ENCODE measurements at places on chromosomes 16 and 17.
A peak's percentile ranks its signal among the peaks of the same experiment; 100 is the strongest.

DNA sequence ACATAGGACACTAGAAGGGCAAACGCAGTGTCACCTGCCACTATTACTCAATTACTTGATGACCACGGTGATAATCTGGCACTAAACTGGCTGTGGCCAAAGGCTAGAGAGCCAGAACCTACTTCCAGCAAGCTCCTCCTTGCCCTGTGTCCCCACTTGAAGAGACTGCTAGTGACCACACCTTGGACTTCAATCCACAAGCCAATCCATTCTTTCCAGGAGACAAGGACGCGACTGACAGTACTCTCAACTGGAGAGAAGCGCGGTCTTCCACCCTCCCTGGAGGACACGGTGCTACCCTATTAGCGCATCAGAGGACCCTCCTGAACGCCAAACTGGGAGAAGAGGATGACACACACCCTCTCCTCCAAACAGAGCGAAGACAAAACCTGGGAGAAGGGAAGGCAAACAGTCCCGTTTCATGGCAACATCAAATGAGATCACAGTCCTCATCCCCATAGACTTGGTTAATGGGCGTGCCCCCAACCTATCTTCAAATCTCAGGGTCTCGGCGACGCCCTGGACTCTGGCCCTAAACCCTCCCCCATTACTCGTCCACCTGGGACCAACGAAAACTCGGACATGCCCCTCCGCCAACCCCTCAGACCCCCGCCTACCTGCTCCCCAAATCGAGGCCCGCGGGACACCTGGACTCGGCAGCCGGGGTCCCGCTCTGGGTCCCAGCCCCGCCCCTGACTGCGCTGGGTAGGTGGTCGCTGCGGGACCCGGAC lies 508 bp downstream of the FLCN start:
- DNase-seq, result no peak

DNA sequence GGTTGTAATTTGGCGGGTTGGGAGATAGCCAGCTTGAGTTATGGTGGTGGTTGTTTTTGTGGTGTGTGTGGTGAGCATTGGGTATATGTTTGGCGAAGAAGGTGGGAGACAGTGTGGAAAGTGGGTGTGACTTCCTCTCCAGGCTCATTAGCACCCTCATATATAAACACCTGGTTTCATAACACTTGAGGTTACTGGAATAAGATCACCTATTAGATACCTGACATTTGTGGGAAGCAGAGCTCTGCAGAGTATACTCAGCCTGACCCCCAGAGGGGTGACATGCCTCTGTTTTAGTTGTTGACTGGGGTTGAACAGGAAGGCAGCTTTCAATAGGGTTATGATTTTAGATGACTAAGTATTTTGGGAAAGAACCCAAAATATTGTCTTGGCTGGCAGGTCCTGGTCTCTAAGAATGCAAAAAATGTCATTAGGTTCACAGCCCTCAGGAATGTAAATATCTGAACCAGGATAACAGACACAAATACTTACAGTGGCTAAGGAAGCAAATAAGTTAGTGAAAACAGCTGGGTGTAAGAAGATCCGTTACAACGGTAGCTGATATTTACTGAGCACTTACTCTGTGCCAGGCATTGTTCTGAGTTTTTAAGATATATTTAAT lies 18.3 kb upstream of the EFCAB13 start:
- no peak for DNase-seq

GRCh38 chr17:14199601-14200000 lies 37.1 kb downstream of the CDRT15 start:
- DNase-seq, result no peak

- no peak for DNase-seq
These were observed 131.0 kb downstream of the PRKCB start for GRCh38 chr16:23966597-23967394.

DNA sequence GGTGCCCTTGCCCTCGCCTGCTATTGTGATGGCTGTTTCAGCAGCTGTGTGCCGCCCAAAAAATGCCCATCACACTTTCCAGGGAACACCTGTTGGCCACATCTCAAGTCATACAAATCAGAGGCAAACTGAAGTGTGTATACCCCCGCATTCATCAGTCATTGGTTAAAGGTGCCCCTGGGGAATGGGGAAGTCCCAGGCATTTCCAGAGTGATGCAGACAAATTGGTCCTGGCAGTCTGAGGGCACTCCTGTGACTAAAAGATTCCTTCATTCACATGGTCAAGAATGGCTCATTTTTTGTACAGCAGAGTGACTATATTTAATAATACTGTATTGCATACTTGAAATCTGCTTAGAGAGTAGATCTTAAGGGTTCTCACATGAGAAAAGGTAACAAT lies 102.9 kb upstream of the TMEM97 start:
- no peak for DNase-seq

DNA sequence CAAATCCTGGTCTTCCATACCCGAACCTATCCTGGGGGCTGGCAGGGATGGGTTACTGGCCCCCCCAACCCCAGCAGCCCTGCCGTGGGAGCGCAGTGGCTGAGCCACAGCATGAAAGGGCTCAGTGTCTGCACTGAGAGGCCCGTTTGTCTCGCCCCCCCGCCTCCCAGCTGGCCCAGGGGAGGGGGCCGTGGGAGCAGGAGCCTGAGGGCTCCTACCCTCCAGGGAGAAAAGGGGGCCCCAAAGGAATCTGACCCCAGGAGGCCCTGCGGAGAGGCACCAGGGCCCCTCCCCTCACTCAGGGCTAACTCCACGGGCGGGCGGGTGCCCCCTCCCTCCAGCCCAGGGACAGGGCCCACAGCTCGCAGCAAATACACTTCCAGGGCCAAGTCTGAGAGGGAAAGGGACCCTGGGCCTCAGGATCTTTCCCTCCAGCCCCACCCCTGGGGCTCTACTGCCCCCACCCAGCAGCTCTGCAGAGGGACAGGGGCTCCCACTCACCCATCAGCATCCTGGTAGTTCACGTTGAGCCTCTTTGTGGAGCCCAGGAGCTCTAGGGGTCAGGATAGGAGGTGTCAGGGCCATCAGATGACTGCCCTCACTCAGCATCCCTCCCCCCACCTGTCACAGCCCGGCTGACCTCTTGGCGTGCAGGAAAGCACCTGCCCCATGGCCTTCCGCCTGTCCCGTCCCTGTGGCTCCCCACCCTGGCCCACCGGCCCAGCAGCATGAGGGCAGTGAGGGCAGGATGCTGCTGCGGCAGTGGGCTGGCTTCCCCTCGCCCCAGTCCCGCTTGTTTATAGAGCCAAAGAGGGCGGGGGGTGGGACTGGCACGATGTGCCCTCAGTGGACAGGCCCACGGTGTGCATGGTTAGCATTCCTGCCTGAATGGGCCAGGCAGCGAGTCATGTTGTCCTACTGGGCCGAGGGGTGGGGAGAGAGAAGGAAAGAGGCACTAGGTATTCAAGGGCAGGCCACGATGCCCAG lies 7.3 kb downstream of the CASKIN2 start:
- no peak for DNase-seq

DNA sequence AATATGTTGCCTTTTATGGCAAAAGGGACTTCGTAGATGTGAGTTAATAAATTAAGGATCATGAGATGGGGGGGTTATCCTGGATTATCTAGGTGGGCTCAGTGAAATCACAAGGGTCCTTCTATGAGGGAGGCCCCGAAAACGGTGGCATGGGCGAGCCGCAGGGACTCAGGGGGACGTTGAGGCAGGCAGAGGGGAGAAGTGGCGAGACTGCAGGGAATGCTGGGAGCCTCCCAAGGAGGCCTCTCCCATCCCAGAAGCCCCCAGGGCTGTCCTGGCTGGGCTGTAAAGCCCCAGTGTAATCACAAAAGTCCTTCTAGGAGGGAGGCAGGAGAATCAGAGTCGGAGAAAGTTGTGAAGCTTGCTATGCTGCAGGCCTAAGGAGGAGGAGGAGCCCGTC lies 35.0 kb downstream of the ITGAE start:
- no peak for DNase-seq

DNA sequence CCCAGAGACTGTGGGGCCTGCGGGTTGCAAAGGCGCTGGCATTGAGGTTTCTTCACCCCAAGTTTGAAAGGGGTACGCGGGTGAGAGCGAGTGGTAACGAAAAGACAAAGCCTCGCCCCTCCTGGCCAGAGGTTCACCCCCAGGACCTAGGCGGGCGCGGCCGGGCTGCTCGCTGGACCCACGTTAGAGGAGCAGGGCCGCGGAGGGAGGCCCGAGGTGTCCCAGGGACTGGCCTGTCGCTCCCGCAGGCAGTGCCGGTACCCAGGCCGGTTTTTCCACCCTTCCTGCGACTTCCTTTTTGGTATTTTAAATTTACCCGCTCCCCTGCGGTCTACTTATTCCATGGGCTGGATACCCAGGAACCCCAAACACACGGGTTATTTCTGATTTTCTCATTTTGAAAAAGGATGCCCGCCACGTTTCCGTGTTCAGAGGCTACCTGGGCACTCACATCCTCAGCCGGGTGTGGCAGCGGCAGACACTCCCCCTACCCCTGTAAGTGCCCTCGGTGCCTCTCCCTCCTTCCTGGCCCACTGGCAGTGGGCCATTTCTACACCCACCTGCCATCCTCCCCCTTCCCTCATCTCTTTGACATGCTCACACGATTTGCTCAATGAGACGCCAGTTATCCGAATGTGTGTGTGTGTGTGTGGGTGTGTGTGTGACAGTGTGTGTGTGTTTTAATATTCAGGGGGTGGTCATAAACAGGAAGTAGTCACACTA lies 1.6 kb upstream of the FOXL1 start:
- DNase-seq, result no peak

DNA sequence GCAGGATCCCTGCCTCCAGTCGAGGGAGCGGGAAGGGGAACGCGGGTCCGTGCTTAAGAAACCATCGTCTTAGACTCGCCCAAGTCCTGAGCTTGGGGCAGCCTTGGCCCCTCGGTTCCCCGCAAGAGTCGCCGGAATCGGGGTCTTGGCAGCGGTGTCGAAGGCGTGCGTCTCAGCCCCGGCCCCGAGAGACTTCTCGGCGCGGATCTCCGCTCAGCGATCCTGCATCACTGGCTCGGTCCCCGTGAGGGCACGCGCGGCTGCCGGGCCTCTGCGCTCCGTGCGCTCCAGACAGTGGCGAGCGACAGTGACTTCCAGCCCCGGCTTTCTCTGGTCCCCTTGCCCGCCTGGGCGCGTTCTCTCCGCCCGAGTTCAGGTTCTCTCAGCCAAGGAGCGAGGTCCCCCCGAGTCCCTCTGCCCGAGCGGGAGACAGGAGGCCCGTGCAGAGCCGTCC lies 380 bp downstream of the HS3ST3A1 start:
- DNase-seq, result no peak

DNA sequence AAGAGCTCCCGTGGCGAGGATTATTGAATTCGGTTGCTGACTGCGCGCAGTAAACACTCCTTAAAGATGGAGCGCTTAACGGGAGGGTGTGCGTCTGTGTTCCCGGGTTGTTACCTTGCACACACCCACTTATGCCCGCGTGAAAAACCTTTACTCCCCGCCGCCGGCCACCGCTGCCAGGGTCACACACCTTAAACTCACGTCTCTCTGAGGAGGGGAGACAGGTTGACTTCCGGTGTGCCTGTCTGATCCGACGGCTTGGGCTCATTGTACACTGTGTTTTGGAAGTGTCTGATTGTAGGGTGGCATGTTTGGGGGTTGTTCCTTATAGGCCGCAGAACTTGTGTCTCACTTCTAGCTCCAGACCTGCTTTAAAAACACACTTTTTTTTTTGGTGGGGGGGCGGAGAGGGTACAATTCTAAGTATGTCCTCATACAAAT lies 66.8 kb downstream of the KPNA2 start:
- no peak for DNase-seq

GRCh38 chr16:57775661-57776469 lies 26.4 kb downstream of the KIFC3 start:
- DNase-seq, result no peak

- DNase-seq, result peak; percentile 42
These were observed 2.1 kb downstream of the SCARF1 start for GRCh38 chr17:1643293-1643998.

GRCh38 chr17:27743281-27743885 lies 56.9 kb downstream of the NOS2 start:
- no peak for DNase-seq

DNA sequence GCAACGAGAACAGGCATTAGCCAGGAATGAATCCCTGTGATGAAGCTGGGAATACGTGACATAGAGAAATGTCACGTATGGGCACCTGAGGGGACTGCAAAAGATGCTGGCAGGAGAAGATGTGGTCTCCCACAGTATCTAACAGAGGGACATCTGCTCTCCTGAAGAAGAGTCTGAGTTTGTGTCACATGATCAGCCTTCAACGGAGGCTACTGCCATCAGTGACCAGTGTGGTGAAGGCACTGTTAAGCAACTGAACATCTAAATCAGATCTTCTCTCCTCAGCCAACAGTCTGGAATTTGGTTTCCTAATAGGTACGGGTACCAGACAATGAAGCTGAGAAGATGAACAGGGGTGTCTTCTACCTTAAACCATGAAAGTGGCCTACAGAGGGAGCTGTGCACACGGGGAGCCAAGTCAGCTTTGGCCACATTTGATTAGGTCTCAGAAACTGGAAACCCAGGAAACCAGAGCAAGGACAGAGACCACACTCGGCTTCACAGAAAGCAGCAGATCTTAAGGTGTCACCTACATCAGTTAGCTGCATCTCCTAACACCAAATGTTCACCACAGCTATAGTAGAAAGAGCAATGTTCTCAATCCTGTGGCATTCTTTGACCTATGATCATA lies 41.8 kb downstream of the BRD7 start:
- DNase-seq, result peak; percentile 54

- no peak for DNase-seq
These were observed 385.9 kb upstream of the ZFHX3 start for GRCh38 chr16:73433731-73434307.

DNA sequence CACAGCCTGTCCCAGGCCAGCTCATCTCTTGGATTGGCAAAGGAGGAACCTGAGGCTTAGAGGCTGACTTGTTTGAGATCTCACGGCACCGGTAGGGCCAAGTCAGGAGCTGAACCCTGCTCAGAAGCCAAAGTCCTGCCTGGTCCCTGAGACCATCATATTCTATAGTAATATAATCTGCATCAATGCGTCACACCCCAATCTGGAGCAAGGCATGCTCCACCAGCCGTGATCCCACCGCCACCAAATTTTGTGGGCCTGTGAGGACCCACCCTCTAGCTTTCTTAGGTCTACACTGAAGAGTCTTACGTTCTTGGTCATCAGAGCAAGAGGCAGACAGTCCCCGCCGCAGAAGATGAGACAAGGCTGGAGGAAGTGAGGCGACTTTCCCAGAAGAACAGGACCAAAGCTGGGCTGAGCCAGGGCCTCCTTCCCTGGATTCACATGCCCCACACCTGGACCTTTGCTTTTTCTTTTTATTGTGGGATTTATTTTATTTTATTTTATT lies 2.7 kb downstream of the SULT1A1 start:
- DNase-seq, result no peak

Data from stimulated activated CD4-positive, alpha-beta T cell treated with anti-CD3 and anti-CD28 coated beads, Interleukin-1b, Interleukin-23, amount 100 ng/mL, for 4 hours (primary cell).